ENCODE measurements at places on chromosomes 6 and 20.

- DNase-seq, result no peak
These were observed 2.8 kb downstream of the PPP1R10 start for GRCh38 chr6:30614044-30614842.

- no peak for DNase-seq
These were observed 72.6 kb downstream of the TFAP2B start for GRCh38 chr6:50891290-50891689.

- no peak for DNase-seq
These were observed 31.5 kb downstream of the MAFB start for GRCh38 chr20:40657526-40657925.

DNA sequence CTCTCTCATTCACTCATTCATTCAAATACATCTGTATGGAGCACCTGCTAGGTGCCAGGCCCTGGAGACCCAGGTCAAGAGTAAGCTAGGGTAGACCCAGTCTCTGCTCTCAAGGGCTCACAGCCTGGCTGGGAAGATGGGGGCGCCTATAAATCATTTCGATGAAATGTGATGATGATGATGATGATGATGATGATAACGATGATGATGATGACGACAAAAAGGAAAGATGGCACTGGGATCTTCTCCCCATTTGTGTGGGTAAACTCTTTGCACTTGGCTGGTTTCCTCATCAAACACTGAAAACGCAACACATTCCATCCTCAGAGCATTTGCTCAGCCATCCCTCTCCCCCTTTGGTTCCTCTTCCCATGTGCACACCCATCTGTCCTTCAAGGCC is 188.0 kb upstream of the CDYL start:
- DNase-seq, result no peak

DNA sequence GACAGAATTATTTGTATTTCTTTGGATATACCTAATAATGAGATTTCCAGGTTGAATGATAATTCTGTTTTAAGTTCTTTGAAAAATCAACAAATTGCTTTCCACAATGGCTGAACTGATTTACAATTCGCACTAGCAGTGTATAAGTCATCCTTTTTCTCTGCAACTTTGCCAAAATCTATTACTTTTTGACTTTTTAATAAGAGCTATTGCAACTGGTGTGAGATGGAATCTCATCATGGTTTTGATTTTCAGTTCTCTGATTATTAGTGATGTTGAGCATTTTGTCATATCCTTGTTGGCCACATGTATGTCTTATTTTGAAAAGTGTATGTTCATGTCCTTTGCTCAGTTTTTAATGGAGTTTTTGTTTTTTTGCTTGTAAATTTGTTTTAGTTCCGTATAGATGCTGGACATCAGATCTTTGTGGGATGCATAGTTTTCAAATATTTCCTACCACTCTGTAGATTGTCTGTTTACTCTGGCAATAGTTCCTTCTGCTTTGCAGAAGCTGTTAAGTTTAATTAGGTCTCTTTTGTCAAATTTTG is 409.8 kb upstream of the CITED2 start:
- no peak for DNase-seq
